ENCODE measurements at places on chromosomes 4 and X.

DNA sequence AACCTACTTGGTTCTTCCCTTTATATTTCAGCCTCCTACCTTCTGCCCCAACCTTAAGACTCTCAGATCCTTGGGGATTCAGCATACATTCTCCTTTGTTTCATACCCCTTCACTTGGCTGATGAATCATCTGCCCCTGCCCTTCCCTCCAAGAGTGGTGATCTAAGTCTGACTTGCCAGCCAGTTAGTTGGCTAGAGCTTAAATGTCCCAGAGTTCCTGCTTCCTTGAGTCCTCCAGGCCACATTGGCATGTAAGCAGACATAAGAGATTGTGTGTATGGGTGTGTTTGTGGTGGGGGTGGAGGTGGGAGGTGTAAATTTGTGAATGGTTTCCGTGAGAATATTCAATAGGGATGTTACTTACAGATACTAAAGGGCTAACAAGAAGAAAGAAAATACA lies 3.7 kb upstream of the TEX13D start:
- no peak for DNase-seq

DNA sequence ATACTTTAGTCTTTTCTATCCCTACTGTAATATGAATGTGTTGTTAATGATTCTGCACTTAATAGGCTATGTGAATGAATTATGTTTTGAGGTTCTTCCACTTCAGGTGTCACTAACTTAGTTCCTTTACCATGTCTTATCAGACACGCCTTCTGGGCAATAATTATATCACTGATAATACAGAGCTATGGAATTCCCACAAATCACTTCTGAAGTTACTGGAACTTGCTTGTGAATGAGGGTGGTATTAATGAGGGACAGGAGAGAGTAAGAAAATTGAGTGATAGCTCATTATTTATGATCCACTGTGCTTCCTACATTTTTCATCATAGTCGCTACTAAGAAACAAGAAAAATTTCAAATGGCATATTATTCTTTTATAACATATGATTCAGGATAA lies 130.0 kb downstream of the PDLIM5 start:
- DNase-seq = no peak

GRCh38 chr4:3115637-3116270 lies 41.3 kb downstream of the HTT start:
- no peak for DNase-seq

- no peak for DNase-seq
Measured at GRCh38 chrX:43876680-43877079, 5.6 kb downstream of the MAOB start.

- no peak for DNase-seq
Measured at GRCh38 chr4:96525898-96526297, 686.0 kb downstream of the PDHA2 start.

- no peak for DNase-seq
Measured at GRCh38 chrX:118772051-118772450, 44.6 kb downstream of the IL13RA1 start.

GRCh38 chr4:37188100-37188499 lies 56.4 kb upstream of the NWD2 start:
- DNase-seq = no peak

- no peak for DNase-seq
Measured at GRCh38 chrX:14064626-14065432, 35.1 kb upstream of the GEMIN8 start.

DNA sequence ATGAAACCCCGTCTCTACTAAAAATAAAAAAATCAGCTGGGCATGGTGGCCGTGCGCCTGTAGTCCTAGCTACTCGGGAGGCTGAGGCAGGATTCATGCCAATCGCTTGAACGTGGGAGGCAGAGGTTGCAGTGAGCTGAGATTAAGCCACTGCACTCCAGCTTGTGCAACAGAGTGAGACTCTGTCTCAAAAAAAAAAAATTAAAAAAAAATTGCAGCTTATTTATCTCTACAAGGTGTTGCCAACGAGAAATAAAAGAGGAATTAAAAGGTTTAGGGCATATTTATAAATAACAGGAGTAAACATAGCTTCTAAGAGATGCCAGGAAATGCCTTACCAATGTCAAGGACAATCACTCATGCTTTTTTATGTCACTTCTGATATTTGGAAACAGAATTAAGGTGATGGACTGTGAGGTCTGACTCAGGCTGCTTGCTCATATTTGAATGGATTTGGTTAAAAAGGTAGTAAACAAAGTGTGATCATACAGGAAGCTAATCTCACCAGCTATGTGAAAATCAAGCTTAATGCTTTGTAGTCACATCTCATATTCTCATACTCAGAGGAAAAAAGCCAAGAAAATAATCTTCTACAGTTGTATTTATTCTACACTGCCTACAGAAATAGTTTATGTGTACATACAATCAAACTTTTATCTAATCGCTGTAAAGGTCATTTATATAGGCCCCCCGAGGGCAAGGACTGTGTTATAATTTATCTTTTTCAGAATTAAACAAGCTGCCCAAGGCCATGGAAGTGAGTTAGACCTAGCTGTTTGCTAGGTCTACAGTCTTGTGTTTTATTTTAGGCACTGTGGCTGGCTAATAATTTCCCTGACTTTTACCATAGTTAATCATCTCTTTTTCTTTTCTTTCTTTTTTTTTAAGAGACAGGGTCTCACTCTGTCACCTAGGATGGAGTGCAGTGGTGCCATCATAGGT lies 61.1 kb upstream of the RBMX start:
- DNase-seq = no peak

- no peak for DNase-seq
Measured at GRCh38 chr4:95317085-95317793, 231.5 kb downstream of the UNC5C start.

GRCh38 chrX:24594501-24594900 lies 52.6 kb downstream of the PCYT1B start:
- DNase-seq = no peak

GRCh38 chr4:162645381-162645780 lies 481.6 kb upstream of the FSTL5 start:
- no peak for DNase-seq

- DNase-seq = no peak
Measured at GRCh38 chr4:119733431-119733830, 104.8 kb upstream of the PDE5A start.

- no peak for DNase-seq
Measured at GRCh38 chr4:6971536-6972374, 62.1 kb downstream of the TBC1D14 start.

DNA sequence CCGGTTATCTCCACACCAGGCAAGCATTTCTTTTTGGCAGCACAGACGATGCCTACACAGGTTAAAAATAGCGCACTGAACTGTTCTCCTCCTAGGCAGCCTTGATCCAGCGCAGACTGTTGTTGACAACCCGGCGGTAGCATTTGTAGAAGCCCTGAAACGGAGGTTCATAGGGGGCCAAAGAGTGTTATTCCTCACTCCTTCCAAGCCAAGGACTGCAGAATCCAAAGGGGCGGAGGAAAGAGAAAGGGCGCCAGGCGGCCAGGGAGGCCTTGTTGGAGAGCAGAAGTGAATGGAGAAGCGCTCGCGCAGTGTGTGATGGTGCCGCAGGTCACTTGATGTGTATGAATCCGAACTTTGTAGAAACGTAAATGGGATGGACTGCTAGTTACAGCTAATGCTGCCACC lies 82.7 kb downstream of the TENM3 start:
- DNase-seq = no peak

DNA sequence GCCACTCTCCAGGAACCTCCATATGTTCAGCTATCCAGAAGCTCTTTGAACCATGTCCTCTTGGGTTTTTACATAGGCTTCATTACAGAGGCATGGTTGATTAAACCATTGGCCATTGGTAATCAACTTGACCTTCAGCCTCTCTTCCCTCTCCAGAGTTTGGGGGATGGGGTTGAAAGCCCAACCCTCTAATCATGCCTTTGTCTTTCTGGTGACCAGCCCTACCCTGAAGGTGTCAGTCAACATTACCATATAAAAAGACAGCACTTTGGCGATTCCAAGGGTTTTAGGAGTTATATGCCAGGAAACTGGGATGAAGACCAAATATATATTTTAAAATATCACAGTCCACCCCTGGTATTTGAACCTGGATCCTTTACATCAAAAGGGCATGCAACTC lies 222.5 kb downstream of the CHIC1 start:
- DNase-seq = no peak

DNA sequence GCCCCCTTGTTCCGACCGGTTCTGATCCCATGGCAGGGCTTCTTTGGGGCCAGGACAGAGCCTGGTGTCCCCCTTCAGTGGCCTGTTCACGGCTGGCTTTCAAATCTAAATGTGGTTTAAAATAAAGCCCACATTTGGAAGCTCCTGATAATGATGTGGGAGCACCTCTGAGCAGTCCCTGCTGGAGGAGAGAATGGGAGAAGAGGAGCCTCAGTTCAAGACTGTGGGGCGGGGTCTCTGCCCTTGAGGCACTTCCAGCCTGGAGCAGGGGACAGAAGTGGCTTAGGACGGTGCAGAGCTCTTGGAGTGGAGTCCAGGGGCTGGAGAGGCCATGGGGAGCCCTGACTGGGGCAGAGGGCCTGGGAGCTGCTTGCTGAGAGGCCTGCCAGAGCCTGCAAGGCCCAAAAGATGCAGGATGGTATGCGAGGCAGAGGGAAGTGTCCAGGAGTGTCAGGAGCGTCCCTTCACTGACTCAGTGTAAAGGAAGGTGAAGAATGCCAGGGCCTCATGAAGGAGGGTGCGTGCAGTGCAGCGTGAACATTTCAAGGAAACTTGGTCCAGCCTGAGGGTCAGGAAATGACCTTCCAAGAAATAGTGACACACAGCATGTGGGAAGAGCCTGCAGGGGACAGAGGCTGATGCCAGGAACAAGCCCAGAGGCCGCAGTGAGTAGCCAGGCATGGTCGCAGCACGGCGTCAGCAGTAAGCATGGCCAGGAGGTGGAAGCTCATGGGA lies 21.1 kb upstream of the TADA2B start:
- no peak for DNase-seq

DNA sequence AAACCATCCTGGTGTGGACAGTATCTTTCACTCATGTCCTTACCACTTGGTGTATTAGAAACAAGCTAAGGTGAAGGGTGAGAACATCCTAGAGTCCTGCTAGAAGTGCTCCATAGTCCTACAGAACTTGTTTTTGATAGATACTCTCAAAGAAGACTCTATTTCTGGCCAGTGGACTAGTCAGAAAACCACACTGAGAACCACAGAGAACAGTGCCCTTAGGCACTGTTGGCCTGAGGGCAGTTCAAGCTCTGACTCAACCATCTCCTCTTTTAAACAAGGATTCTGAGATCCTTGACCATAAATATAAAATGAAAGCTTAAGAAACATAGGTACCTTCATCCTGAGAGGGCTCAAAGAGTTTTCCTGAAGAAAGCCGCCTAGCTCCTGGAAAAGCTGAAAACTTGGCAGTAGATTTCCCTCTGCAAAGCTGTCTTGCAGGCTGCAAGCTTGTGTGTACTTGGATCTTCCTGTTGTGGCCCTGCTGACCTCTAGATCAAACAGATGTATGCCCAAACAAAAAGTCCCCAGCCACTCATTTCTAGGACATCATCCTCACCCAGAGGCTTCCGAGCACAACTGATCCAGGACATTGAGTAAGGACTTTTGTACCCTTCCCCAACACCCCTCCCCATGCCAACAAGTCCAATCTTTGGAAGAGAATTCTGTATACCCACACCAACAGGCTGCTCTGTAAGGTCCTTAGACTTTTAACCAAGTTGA lies 111.6 kb upstream of the CXCL13 start:
- DNase-seq = no peak

- DNase-seq = no peak
Measured at GRCh38 chr4:25439918-25440477, 62.9 kb downstream of the ANAPC4 start.

DNA sequence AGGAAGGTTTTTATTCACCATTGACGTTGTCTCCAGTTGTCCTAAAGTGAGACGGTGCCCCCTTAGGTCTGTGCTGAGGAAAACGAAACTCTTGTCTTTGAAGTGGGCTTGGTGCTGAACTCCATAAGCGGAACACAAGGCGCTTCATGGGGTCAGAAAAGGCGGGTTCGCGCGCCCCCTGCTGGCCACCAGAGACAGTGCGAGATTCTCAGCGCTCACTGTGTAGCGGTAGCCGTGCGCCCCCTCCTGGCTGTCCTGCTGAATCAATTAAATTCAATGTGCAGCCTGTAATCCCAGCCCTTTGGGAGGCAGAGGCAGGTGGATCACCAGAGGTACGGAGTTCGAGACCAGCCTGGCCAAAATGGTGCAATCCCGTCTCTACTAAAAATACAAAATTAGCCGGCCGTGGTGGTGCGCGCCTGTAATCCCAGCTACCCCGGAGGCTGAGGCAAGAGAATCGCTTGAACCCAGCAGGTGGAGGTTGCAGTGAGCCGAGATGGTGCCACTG lies 64.1 kb downstream of the RLIM start:
- peak; percentile 56 for DNase-seq

DNA sequence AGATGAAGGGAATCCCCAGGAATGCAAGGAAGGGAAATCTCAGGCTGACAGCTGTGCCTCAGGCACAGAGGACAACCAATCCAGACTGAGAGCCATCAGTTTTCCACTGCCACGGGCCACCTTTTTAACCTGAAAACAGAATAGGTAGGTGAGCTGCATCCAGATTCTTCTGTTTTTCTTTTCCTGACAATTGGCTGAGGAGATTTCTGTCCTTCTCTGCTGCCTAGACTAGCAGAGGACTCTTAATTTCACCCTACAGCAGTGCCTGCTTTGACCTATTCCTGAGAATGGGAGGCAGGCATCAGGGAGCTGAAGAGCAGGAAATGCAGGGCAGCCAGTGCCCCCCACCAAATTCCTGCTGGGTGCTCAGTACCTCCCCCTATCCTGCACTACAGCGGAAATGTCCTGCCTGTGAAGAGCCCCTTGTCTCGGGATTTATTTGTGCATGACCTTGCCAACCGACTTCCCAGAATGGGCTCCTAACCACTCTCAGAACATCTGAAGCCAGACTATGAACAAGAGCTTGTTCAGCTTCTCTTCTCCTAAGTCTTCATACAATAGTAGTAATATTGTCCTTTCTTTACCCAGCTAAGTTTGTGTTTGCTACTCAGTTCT lies 65.1 kb downstream of the CASK start:
- no peak for DNase-seq

DNA sequence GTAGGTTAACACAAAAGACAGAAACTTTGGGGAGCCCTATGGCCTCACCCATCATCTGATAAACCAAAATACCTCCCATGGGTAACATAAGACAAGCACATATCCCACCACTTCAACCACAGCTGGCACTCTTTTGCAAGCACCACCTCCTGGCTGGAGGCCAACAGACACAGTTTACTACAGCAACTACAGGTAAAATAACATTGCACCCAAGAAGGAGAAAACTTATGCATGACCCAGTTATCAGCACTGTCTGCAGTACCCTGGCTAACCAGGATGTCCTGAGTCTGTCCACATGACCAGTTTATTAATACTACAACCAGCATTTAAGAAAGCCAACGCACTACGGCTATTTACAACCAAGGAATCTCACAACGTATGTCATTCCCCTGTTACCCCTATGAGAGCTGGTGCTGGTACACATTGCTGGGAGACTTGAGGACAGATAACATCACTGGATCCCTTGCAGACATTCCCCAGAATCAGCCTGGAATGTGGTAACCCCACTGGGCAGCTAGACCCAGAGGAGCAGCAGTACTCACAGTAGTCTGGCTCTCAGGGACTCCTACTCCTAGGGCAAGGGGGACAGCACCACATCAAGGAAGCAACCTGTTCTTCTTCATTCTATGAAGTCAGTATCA lies 32.0 kb downstream of the ELF2 start:
- no peak for DNase-seq

Data from stimulated activated CD4-positive, alpha-beta T cell treated with anti-CD3 and anti-CD28 coated beads, Interleukin-15, amount 100 ng/mL, for 1 hour (primary cell).